T-cell (primary cell): ENCODE measurements at places on chromosomes 6 and 20.

- no peak for DNase-seq
- H3K27ac ChIP-seq, result no peak overlapping the region
- H3K36me3 ChIP-seq, result no peaks in the 10 kb centered on the region
- H3K27me3 ChIP-seq, result peaks cover 3% of the 10 kb centered on the region
These were observed 195.5 kb downstream of the MAFB start for GRCh38 chr20:40493549-40493948.

- H3K4me1 ChIP-seq, result no peaks in the 10 kb centered on the region
- DNase-seq, result no peak
- H3K27ac ChIP-seq, result no peak overlapping the region
- H3K27me3 ChIP-seq, result no peaks in the 10 kb centered on the region
- H3K36me3 ChIP-seq, result no peaks in the 10 kb centered on the region
These were observed 236.3 kb downstream of the OTOR start for GRCh38 chr20:16984481-16984880.

GRCh38 chr6:132392792-132393191, 8.5 kb downstream of the MOXD1 start:
- no peaks in the 10 kb centered on the region for H3K36me3 ChIP-seq
- H3K27me3 ChIP-seq, result no peaks in the 10 kb centered on the region
- H3K27ac ChIP-seq, result no peak overlapping the region
- H3K4me1 ChIP-seq, result no peaks in the 10 kb centered on the region
- DNase-seq, result no peak

DNA sequence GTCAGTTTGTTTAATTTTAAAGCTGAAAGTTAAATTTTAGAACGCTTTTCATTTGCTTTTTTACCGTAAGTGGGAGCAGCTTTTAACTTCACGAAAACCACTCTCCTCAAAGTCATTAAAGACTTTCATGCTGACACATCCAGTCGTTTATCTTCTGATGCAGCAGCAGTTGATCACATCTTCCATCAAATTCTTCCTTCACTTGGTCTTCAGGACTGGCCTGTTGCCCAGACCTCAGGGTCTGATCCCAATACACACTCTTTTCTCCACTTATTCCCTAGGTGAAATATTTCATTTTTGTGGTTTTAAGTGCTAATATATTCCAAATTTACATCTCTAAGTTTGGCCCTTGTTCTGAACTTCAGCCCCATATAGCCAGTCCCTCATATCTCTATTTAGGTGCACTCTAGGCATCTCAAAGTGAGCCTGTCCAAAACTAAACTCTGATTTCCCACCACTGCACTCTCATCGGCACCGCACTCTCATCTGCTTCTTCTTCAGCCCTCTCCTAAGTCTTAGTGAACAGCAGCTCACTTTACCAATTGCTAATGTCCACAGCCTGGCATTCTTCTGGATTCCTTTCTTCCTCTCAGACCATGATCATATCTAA, 20.4 kb downstream of the AFDN start:
- H3K4me3 ChIP-seq, result no peak overlapping the region
- H3K4me1 ChIP-seq, result no peaks in the 10 kb centered on the region
- H3K36me3 ChIP-seq, result no peaks in the 10 kb centered on the region
- DNase-seq, result no peak
- H3K27ac ChIP-seq, result no peak overlapping the region
- peaks cover 7% of the 10 kb centered on the region for H3K27me3 ChIP-seq

GRCh38 chr6:154502553-154502952, 7.9 kb downstream of the CNKSR3 start:
- no peak overlapping the region for H3K27ac ChIP-seq
- H3K4me3 ChIP-seq, result no peak overlapping the region
- H3K27me3 ChIP-seq, result no peaks in the 10 kb centered on the region
- DNase-seq, result no peak

DNA sequence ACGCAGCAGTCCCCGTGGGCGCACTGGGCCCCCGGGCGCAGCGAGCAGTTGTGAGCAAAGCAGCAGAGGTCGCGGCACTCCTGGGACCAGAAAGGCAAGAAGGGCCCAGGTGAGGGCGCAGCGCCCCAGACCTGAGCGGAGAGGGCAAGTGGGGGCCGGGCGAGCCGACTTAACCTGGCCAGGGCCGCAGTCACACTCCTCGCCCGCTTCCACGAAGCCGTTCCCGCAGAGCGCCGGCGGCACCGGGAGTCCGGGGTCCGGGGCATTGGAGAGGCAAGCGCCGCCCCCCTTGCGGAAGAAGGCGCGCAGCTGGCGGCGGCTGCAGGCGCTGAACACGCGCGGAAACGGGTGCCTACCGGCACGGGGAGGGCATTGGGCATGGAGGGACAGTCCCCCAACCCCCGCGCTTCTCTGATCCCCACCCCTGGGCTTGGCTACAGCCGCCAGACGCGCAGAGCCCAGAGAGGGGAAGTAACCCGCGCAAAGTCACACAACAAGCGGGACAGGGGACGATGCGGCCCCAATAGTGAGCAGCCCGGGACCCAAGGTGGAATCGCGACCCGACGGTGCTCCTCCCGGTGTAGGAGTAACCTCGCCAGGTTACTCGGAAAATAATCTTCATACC, 9.2 kb downstream of the ADAM33 start:
- H3K4me3 ChIP-seq, result no peak overlapping the region
- H3K4me1 ChIP-seq, result peaks cover 19% of the 10 kb centered on the region
- H3K27me3 ChIP-seq, result peaks cover 93% of the 10 kb centered on the region
- H3K36me3 ChIP-seq, result no peaks in the 10 kb centered on the region
- no peak for DNase-seq

- H3K4me1 ChIP-seq, result no peaks in the 10 kb centered on the region
- H3K27me3 ChIP-seq, result no peaks in the 10 kb centered on the region
- DNase-seq, result no peak
- H3K27ac ChIP-seq, result no peak overlapping the region
These were observed 10.0 kb downstream of the HINT3 start for GRCh38 chr6:125966569-125966968.
